ENCODE measurements at places on chromosomes 4 and X.

GRCh38 chr4:41935652-41936021, 408 bp downstream of the TMEM33 start:
- DNase-seq = peak; percentile 18

GRCh38 chr4:140930011-140930410, 173.8 kb upstream of the TBC1D9 start:
- no peak for DNase-seq

GRCh38 chr4:146592019-146592418, 46.7 kb upstream of the POU4F2 start:
- no peak for DNase-seq

DNA sequence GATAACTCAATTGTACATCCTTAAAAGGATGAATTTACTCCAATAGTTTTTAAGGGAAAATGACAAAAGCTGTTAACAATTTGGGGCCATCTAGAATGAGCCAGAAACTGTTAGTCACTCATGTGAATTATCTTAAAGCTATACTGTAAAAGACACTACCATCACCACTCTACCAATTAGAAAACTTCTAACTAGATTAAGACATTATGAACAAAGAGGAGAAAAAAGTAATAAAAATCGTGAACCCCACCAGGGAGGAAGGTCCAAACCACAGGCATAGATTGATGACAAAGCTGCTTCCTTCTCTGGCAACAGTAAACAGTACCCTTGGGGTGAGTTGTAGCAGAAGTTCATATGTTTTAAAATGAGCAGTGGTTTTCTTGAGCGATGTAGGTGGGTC, 106.1 kb downstream of the PDGFC start:
- DNase-seq = no peak

- no peak for DNase-seq
These were observed 187.3 kb upstream of the CXCL13 start for GRCh38 chr4:77418333-77418732.

- no peak for DNase-seq
These were observed 27.7 kb upstream of the RPL34 start for GRCh38 chr4:108592674-108592986.

GRCh38 chr4:6795821-6796220, 13.3 kb downstream of the KIAA0232 start:
- no peak for DNase-seq

DNA sequence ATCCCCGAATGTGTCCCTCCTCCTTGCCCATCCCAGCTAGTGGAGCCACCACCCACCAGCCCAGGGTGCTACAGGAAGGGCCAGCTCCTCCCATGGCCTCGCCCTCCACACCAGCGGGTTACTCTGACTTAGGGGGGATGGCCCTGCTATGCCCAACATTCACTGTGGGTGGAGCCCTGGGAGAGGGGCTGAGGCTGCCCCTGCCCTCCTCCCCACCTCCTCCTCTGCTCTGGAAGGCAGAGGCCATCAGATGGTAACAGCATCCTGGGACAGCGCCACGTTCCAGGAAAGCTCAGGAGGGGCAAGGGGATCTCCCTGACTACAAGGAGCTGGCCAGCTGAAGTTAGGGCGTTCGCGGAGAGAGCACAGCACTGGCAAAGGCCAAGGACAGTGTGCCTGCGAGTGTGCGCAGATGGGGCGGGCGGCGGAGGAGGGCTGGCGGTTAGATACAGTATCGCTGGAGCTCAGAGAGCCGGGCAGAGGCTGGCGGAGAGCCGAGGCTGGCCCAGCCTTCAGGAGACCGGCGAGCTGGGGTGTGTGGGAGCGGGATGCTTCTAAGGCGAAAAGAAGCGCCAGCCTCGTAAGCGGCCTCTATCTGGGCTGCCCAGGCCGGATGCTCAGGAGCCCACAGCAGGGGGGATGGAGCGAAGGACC, 1.5 kb downstream of the JAKMIP1 start:
- DNase-seq = no peak

GRCh38 chr4:155173371-155173770, 35.1 kb upstream of the NPY2R start:
- DNase-seq = no peak

GRCh38 chrX:150503898-150504219, 64.6 kb upstream of the MTM1 start:
- DNase-seq = no peak

DNA sequence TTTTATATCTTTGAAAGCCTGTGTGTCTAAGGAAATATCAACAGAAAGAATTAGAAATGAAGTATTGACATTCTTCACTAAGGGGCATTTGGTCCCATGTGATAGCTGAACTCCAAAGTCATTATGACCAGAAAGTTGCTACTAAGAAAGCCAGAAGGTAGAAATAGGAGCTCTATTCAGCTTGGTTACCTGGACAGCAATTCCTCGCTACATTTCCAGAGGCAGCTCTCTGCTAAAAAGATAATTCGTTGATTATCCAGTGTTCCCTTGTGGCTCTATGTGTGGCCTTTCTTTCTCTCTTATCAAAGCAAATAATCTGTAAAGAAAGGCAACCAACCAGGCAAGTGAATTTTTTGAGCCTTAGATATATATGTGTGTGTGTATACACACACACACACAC, 341.3 kb downstream of the ADGRL3 start:
- DNase-seq = no peak

DNA sequence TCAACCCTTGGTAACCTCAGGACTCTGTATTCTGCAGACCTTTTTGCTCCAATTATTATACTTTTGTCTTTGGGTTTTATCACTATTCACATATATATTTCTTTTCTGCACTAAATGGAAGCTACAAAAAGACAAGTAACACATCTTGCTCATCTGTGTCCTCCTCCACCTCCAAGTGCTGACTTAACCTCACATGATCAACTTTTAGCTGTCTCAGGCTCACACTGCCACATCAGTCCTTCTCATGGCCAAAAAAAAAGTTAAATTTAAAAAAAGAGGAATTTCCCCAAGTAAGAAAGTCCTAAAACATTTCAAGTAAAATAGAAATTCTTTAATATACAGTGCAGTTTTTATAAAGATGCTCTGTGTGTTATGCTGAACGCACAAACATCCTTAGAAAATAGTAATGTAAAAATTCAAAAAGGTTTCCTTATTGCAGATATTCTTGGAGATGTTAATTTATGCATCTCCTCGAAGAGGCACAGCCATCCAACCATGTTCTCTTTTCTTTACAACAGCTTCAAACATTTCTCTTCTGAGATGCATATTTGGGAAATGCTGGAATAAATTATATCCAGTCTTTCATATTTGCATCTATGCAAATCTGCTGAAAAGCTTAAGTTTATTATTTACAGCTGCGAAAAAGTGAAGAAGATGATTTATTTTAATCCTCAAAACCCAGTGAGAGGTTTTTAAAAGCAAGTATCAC, 37.6 kb downstream of the ARAP2 start:
- no peak for DNase-seq

DNA sequence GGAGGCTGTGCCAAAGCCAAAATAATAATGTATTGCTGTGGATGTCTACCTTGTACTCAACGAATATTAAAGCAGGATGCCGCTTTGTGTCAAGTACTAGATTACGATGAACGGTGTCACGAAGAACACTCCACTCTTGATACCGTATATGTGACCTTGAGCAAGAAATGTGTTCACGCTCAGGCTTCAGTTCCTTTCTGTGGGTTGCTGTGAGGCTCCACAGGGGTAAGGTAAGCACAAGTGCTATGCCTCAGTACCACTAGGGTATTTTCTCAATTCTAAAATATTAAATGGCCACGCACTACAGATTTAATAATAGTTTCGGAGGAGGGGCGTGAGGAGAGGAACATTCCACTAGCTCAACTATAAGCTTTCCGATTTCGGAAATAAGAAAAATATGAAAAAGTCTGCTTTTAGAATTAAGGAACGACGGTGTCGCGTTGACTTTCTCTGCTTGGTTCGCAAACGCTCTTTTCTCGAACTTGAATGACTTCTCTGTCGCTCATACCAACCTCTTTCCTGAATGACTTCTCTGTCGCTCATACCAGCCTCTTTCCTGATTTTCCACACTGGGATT, 607 bp upstream of the SCOC start:
- DNase-seq = peak; percentile 43

DNA sequence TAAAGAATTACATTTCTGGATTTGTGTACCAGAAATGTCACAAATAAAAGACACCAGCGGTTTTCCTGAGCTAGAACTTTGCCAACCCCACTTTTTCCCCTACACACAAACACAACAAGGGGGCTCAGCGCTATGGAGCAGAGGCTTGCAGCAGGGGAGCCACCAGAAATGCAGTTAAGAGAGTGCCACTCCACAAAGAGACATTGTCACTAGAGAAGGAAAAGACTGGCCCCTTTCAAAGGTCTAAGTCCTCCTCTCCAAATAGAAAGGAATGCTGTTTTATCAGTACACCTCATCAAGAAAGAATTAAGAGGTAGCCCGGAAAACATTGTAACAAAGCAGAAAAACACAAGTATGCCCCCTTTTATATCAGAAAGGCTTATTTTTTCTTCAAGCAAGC, 419.5 kb downstream of the HNRNPD start:
- no peak for DNase-seq

GRCh38 chrX:21798677-21799219, 40.7 kb upstream of the MBTPS2 start:
- DNase-seq = no peak

DNA sequence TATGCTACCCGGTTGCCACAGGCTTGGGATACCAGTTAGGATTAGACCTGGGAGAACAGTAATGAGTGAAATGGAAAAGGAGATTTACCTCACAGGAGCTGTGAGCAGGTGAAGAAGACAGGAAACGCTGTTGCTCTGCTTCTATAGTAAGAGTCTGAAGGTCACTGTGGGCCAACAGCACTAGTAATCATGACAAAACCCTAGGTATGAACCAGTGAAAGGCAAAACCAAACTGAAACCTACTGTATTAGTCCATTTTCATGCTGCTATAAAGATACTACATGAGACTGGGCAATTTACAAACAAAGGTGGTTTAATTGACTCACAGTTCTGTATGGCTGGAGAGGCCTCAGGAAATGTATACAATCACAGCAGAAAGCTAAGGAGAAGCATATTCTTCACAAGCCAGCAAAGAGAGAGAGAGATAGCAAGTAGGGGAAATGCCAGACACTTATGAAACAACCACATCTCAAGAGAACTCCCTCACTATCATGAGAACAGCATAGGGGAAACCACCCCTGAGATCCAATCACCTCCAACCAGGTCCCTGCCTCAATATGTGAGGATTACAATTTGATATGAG, 736.7 kb upstream of the INTU start:
- DNase-seq = no peak

- DNase-seq = no peak
These were observed 259.2 kb downstream of the MAPK10 start for GRCh38 chr4:86100539-86101215.

- no peak for DNase-seq
These were observed 24.6 kb downstream of the GPC4 start for GRCh38 chrX:133390676-133391075.

DNA sequence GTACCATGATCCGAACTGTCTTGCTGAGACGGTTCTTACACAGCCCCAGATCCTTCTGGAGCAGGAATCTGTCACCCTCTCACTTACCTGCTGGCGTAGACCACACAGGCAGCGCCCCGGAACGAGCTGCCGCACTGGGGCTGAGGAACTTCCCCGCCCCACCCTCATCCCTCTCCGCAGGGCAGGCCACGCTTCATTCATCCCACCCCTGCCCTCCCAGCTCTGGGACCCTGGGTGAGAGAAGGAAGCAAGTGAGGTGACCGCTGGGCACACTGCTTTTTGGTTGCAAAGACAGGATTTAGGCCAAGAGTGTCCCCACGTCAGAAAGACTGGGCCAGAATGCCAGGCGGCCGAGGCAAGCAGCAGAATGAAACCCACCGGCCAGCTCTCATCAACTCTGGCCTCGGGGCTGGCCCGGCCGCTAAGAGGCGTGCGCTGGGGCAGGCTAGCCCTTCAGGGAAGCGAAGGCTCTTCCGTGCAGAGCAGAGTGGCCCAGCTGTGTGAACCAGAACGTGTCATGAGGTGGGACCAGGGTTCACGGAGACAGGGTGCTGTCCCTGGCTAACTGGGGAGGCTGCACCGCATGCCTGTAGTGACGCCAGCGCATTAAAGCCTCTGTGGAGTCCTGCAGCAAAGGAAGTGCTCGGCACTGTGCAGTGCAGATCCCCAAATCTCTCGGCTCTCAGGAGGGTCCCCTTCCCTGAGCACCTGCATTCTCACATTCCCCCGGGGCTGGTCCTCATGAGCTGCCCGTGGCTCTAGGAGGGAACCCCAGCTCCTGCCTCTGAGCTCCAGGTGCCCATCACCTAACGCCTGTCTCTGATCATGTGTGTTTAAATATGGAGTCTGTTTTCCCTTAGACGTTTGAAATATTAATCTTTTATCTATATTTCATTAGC, 6.4 kb downstream of the LRPAP1 start:
- DNase-seq = no peak

DNA sequence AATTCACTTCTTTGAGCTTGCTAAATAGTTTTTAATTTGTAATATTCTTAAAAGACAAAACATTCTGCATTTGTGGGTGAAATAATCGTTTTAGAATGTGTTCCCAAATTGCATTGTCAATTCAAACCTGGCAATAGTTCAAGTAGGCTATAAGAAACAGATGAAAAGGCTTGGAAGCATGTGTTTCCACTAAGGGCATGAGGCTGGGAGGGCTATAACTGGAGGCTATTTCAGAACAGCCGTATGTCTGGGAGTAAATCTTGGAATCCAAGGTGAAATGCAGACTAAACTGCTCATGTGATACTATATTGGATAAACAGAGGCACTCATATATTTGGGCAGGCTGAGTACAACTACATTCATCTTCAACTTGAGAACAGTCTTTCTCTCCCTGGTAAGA, 117.4 kb upstream of the GRPR start:
- no peak for DNase-seq

DNA sequence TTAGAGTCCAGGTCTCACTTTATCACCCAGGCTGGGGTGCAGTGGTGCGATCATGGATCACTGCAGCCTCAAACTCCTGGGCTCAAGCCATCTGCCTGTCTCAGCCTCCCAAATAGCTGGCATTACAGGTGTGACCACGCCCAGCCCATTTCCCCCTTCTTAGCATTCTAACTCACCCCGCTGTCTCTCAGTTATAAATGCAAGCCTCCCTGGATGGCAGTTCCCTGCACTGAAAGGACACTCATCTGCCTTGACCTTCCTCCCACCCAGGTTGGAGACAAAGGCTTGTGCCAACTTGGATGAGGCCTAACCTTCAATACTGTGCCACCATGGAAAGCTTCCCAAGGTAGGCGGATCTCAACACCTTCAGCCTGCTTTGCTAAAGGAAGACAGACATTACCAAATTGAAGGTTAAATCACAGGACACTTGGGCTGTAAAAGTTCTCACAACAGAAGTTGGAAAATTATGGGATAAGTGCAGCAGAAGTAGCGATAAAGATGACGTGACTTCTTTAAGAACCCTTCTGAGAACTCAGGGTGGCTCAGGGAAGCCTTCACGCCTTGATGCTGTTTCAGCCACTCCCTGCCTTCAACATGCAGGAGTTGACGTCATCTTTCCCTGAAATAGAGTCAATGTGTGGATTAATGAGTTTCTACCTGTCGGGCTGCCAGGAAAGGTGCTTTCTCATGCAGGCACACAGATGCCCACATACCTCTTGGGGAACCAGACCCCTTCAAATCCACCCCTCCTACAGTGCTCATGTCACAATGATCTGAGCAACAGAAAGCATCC, 10.6 kb upstream of the GPM6B start:
- DNase-seq = no peak

GRCh38 chr4:109266891-109267290, 35.6 kb downstream of the COL25A1 start:
- no peak for DNase-seq
